WTC11 (cell line): ENCODE measurements at places on chromosomes 1 and 21. TPM values are rescaled to one million over a fixed set of nuclear protein-coding genes. Genes with fewer than 3 reads are reported as not detected.

DNA sequence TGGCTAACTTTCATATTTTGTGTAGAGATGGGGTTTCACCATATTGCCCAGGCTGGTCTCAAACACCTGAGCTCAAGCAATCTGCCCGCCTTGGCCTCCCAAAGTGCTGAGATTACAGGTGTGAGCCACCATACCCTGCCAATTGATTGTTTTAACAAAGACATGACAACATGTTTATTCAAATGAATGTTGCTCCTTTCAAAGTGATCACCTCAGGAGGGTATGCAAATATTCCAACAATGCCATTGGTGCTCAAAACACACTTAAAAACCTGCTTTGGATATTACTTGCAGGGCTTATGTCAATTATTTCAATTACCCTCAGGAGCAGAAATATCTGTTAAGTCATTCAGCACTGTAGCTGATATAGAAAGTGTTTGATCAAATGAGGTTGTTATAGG, 7.9 kb downstream of the LAX1 start:
- H3K27ac ChIP-seq = no peak overlapping the region
- H3K27me3 ChIP-seq = no peaks in the 10 kb centered on the region
- H3K36me3 ChIP-seq = no peaks in the 10 kb centered on the region
- DNase-seq = no peak
- no peak overlapping the region for H3K4me3 ChIP-seq

SPRR2F gene
- not detected in 3 replicates for total RNA-seq

PROX1 gene
- 3.0 to 3.8 TPM (median 3.3 TPM) in 3 replicates for total RNA-seq

OR2T35 gene
- not detected in 3 replicates for total RNA-seq

DNA sequence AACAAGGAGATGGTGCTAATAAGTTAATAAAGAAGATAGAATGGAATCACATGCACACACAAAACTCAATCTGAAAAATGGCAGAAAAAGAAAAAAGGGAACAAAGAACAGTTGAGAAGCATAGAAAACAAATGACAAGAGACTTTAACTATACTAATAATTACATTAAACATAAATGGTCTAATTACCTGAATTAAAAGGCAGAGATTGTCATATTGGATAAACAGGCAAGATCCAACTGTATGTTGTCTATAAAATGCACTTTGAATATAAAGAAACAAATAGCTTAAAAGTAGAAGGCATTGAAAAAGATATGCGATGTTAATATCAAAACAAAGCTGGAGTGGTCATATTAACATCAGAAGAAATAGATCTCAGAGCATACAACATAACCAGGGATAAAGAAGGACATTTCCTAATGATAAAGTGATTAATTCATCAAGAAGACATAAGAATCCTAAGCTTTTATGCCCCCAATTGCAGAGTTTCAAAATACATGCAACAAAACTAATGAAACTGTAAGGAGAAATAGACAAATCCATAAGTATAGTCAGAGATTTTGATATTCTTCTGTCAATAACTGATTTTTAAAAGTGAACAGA, 293.5 kb downstream of the PTPRU start:
- H3K4me1 ChIP-seq = peaks cover 3% of the 10 kb centered on the region
- H3K36me3 ChIP-seq = peaks cover 9% of the 10 kb centered on the region
- no peak for DNase-seq
- no peak overlapping the region for H3K4me3 ChIP-seq
- no peaks in the 10 kb centered on the region; the same call in 1 of the 2 replicates for H3K27me3 ChIP-seq

DNA sequence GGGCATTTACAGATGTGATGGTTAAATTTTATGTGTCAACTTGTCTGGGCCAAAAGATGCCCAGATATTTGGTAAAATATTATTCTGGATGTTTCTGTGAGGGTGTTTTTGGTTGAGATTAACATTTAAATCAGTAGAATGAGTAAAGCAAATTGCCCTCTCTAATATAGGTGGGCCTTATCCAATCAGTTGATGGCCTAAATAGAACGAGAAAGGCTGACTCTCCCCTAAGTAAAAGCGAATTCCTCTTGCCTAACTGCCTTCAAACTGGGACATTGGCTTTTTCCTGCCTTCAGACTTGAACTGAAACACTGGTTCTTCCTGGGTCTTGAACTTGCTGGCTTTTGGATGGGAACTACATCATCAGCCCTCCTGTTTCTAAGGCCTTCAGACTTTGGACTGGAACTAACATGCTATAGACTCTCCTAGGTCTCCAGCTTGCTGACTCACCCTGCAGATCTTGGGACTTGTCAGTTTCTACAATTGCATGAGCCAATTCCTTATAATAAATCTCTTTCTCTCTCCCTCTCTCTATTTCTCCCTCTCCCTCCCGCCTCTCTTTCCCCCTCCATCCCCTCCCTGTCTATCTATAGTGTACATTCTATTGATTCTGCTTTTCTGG, 10.2 kb upstream of the NAV1 start:
- H3K4me3 ChIP-seq = no peak overlapping the region
- peaks cover 3% of the 10 kb centered on the region; the same call in 1 of the 2 replicates for H3K36me3 ChIP-seq
- H3K4me1 ChIP-seq = peaks cover 20% of the 10 kb centered on the region
- no peak for DNase-seq
- H3K27me3 ChIP-seq = no peaks in the 10 kb centered on the region

GRCh38 chr1:235867903-235868469, 1.3 kb upstream of the LYST start:
- peaks cover 15% of the 10 kb centered on the region for H3K4me1 ChIP-seq
- H3K27ac ChIP-seq = no peak overlapping the region
- H3K27me3 ChIP-seq = peaks cover 40% of the 10 kb centered on the region

DNA sequence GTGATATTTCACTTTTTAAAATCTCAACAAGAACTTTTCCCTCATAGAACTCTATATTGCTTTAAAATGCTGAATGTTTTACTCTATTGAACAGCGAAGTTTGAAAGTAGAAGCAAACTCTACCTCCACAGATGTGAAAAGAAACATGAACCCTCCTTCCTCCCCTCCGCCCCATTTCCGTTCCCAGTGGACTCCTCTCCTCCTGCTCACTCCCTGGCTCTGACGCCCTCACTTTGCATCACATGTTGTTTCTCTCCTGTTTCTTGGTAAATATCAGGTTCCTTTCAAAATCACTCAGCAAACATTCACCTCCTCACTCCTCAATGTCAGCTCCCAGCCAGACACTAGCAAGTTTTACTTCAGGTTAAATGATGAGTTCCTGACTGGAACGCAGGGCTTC, 34.6 kb downstream of the KCNH1 start:
- peaks cover under 1% of the 10 kb centered on the region for H3K36me3 ChIP-seq
- DNase-seq = no peak
- H3K27ac ChIP-seq = no peak overlapping the region
- H3K4me1 ChIP-seq = peaks cover 6% of the 10 kb centered on the region; the same call in 1 of the 2 replicates
- H3K27me3 ChIP-seq = no peaks in the 10 kb centered on the region
